ENCODE measurements at places on chromosomes 12 and 14. TPM values are rescaled to one million over a fixed set of nuclear protein-coding genes. Genes with fewer than 3 reads are reported as not detected.

KRT78 gene
- not detected for total RNA-seq

GOLGA5 gene
- total RNA-seq = 35.7 TPM

PRIMA1 gene
- 0.47 TPM for total RNA-seq

STYK1 gene
- total RNA-seq = 1.9 TPM

CYP27B1 gene
- total RNA-seq = 4.7 TPM

AMHR2 gene
- total RNA-seq = not detected

HOXC12 gene
- total RNA-seq = not detected

HPD gene
- total RNA-seq = 2.1 TPM

CTDSP2 gene
- total RNA-seq = 210 TPM

ARMH4 gene
- 9.7 TPM for total RNA-seq

RFLNA gene
- total RNA-seq = 2.0 TPM

SLC39A5 gene
- not detected for total RNA-seq

GLT8D2 gene
- total RNA-seq = 7.5 TPM
